CD8-positive, alpha-beta memory T cell (primary cell): ENCODE measurements at places on chromosomes 12 and 14. TPM values are rescaled to one million over a fixed set of nuclear protein-coding genes. Genes with fewer than 3 reads are reported as not detected.

NUP107 gene
- 120 TPM for total RNA-seq

GPR84 gene
- total RNA-seq: 0.15 TPM

CHST11 gene
- total RNA-seq: 47.8 TPM

ESPL1 gene
- 63.4 TPM for total RNA-seq

TAS2R7 gene
- total RNA-seq: not detected

CDKN1B gene
- 48.7 TPM for total RNA-seq

KITLG gene
- total RNA-seq: 0.33 TPM

NR2C1 gene
- 17.1 TPM for total RNA-seq

TROAP gene
- 35.0 TPM for total RNA-seq

SUPT16H gene
- total RNA-seq: 199 TPM

PROX2 gene
- total RNA-seq: 0.33 TPM

SIRT4 gene
- total RNA-seq: 1.9 TPM

CEP170B gene
- 6.7 TPM for total RNA-seq
